ENCODE measurements at places on chromosomes 16 and 17.

- DNase-seq: peak; percentile 59
Observed at GRCh38 chr17:65020284-65020683, 36.3 kb downstream of the GNA13 start.

DNA sequence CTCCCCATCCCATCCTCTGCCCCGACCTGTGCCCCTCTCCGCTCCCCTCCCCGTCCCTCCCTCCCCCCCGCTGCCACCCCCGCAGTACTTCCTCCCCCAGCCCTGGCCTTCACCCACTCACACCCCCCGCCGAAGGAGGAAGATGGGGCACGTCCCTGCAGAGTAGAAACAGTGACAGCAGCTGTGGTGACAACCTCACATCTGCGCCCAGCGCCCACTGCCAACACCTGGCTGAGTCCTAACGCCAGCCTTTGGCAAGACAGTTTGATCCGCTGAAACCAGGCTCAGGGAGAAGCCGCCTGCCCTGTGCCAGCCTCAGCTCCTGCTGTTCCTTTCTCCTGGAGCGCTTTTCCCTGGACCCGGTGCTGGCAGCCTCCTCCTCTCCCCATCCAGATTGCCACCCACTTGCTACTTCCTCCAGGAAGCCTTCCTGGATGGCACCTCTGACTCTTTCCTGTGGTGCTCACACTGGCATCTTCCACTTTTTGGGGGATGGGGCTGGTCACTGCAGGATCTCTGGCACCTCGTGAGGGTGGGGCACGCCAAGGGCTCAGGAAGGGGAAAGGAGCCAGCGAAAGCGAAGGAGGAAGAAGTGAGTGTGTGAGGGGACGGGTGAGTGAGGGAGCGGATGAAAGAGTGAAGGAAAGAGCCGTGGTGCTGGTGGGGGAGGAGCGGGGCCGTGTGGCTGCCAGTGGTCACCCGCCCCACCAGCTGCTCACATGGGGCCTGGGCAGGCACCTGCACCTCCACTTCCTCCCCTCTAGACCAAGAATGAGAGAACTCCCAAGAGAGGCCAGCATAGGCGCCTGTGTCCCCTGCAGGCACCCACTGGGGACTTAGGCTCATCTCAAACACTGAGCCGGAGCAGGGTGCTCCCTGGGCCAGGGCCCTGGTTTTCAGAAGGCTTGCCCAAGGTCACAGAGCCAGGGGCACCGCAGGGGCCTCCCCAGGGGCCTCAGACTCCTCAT lies 27.0 kb downstream of the ZFPM1 start:
- DNase-seq: no peak

DNA sequence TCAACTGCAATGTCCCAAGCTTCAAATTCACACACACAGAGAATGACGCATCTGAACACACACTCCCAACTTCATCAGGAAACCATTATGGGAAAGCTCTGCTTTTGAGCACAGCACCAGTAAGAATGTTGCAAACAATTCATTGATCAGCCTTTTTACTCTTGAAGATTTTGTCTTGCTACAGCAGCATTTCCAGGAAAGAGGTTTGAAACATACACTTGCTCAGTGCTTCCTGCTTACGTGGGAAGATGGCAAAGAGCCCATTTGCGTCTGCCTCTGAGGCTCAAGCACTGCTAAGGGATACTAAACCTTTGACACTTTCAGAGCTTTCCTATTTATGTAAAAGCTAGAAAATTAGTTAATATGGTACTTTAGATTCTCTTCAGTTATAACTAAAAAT lies 77.2 kb upstream of the MON1B start:
- DNase-seq: no peak

- no peak for DNase-seq
Observed at GRCh38 chr16:15981382-15981781, 32.0 kb downstream of the ABCC1 start.

- DNase-seq: no peak
Observed at GRCh38 chr17:48751172-48751571, 22.6 kb upstream of the HOXB13 start.

- DNase-seq: no peak
Observed at GRCh38 chr17:79152636-79153035, 78.0 kb downstream of the ENGASE start.

GRCh38 chr17:20205609-20206008 lies 196.4 kb downstream of the SPECC1 start:
- DNase-seq: no peak

DNA sequence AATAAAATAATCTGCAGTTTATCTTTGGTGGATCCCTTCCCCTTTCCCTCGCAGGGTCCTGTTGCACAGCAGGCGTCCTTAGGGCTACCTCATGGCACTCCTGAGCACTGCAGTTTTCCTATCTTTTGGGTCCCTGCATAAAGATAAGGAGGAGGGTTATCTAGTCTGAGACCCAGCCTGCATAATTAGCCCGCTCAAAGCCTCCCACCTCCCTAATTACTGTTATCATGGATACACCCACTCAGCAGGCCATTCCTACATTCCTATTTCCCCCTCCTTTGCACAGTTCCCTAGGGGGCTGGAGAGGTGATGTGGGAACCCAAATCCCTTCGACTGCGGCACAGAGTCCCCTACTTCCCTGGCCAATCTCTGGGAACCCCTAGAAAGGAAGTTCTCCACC lies 5.1 kb upstream of the CLUH start:
- DNase-seq: no peak

- no peak for DNase-seq
Observed at GRCh38 chr17:33109336-33110072, 117.9 kb downstream of the SPACA3 start.

DNA sequence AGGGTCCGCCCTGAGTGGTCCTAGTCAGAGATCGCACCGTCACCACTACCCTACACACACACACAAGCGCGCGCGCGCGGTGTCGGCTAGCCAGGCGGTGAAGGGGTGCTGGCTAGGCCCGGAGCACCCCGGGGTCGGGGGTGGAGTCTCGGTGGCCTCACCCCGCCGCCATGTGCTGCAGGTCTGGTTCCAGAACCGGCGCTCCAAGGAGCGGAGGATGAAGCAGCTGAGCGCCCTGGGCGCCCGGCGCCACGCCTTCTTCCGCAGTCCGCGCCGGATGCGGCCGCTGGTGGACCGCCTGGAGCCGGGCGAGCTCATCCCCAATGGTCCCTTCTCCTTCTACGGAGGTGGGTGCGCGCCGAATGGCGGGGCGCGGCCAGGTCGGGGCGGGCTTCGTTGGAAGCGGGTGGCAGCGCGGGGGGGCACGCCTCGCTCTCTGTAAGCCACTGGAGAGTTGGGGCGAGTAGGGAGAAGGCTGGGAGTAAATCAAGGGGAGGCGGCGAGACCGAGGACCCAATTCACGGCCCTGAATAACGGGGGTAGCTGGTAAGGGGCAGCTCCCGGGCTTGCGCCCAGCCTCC lies 4.8 kb downstream of the LHX1 start:
- no peak for DNase-seq

Data from fibroblast of the conjunctiva (primary cell).